Urinary bladder (tissue), 4 donors: ENCODE measurements at places on chromosomes 1 and 21. TPM values are rescaled to one million over a fixed set of nuclear protein-coding genes. Genes with fewer than 3 reads are reported as not detected.

Gene XCL2
- not detected for total RNA-seq

Gene KCNE2
- not detected for total RNA-seq

Gene C1QTNF12
- total RNA-seq = 0.53 TPM

Gene STXBP3
- 118 TPM for total RNA-seq

Gene DCST1
- not detected for total RNA-seq

Gene ST6GALNAC5
- 42.5 TPM for total RNA-seq

GRCh38 chr1:1425426-1425752, 4.3 kb upstream of the ANKRD65 start:
- no peak for DNase-seq

- no peak for DNase-seq
Observed at GRCh38 chr1:66197120-66197519, 336.8 kb upstream of the SGIP1 start.

- DNase-seq = no peak
Observed at GRCh38 chr21:38314558-38314957, 57.8 kb downstream of the KCNJ15 start.

DNA sequence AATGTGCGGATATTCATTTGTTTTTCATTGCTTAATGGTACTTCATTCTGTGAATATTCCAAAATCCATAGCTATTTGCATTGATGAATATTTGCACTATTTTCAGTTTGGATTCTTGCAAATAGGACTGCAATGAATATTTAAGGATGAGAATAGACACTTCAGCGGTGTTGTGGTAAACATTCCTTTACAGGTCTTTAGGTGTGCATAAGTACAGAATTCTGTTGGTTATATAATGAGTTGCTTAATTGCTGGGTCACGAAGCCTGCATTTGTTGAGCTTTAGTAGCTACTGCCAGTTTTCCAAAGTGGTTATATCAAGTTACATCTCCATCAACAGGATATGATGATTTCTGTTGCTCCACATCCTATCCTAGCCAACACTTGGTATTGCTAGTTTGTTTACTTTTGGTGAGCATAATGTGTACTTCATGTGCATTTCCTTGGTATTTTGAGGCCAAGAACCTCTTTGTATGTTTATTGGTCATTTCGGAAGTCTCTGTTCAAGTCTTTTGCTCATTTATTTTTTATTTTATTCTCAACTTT, 64.2 kb upstream of the CYYR1 start:
- DNase-seq = no peak

DNA sequence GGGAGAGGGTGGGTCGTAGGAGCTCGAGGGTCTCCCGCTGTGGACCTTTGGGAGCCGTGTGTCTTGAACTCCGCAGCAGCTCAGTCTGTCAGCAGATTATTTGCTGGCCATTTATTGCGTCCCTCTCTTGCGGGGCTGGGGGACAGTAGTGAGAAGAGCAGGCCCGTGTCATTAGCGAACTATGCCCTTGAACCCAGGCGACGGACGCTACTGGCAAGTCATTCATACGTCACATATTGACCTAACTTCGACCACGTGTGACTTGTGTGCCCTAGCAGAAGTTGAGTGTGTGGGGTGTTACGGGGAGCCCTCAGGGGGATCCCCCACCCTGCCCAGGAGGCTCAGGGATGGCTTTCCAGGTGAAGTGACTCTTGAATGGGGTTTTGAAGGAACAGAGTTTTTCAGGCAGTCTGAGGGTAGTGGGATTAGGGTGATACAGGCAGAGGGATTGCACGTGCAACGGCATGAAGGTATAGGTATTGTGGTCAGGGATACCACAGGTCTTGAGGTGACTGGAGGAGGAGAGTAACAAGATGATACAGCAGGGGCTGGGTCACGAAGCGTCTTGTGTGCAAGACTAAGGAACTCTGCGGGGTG, 13.0 kb downstream of the RCC1 start:
- DNase-seq = no peak

- no peak for DNase-seq
Observed at GRCh38 chr1:242731446-242731845, 206.9 kb upstream of the PLD5 start.

DNA sequence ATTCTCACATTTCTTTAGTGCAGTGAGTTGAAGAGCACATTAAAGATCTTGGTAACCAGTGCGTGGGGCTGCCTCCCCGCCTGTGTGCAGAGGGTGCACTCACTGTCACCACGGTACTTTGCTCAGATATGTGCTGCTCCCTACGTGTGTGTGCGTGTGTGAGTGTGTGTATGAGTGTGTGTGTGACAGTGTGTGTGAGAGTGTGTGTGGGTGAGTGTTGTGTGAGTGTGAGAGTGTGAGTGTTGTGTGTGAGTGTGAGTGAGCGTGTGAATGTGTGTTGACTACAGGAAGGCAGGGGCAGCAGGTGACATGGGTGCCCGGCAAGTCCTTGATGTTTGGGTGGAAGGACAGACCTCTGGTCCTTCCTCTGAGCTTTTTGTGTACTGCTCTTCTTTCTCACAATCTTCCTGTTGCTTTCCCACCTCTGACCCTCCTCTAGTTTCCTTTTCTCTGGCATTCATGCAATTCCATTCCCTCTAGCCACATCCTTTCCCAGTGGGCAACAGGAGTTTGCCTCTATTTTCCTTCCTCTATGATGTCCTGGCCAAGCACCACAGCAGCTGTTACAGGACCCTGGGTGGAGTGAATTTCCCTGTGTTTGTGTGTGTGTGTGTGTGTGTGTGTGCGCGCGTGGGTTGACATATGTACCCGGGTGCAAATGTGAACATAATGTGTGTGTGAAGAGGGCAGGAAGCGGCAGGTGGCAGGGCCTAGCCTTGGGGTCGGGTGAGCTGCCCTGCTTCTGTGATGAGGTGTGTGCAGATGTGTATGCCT, 19.8 kb downstream of the LHX4 start:
- DNase-seq = no peak

- no peak for DNase-seq
Observed at GRCh38 chr1:86875722-86876121, 38.2 kb downstream of the SELENOF start.

GRCh38 chr1:93821423-93822144, 57.4 kb downstream of the DNTTIP2 start:
- DNase-seq = no peak

- no peak for DNase-seq
Observed at GRCh38 chr1:212930986-212931678, 19.2 kb upstream of the VASH2 start.
